B cell (primary cell): ENCODE measurements at places on chromosomes 5 and 9. TPM values are rescaled to one million over a fixed set of nuclear protein-coding genes. Genes with fewer than 3 reads are reported as not detected.

GRCh38 chr9:6984941-6985578, 227.3 kb downstream of the KDM4C start:
- DNase-seq = no peak

RASEF gene
- total RNA-seq = not detected in 2 replicates

SEMA4D gene
- 215 and 231 TPM in 2 replicates for total RNA-seq

DNA sequence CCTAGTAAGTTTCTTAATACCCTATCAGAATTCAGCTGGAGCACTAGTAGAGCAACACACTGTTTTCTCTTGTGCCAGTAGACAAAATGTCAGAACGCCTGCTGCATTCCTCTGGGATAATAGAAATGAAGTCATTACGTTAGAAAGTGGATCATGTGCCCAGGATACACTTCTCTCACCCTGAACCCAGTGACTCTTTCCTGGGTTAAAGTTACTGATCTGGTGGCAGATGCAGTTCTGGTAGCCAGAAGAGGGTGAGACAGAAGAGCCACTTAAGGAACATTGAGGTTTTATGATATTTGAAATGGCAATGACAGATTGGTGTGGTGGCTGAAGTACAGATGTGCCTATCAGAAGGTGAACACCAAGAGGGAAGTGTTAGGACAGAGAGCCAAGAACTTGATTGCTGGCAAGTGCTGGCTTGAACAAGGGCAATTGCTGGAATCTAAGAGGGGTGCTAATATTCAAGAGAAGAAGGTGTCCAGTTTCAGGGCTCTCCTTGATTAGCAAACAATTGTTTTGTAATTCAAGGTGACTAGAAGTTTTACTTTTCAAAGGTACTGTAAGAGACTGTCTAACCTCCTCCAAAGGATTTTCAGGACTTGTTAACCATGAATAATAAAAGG, 93.7 kb upstream of the ERBIN start:
- no peak for DNase-seq
